Left ventricle myocardium inferior (tissue), 1 donor: ENCODE measurements at places on chromosomes 6 and 20.

- DNase-seq: no peak
- no peaks in the 10 kb centered on the region for H3K36me3 ChIP-seq
- H3K4me3 ChIP-seq: no peak overlapping the region
- peaks cover 11% of the 10 kb centered on the region for H3K4me1 ChIP-seq
- peaks cover 39% of the 10 kb centered on the region for H3K27me3 ChIP-seq
- H3K27ac ChIP-seq: no peak overlapping the region
Measured at GRCh38 chr6:40355532-40355931, 231.6 kb downstream of the LRFN2 start.

DNA sequence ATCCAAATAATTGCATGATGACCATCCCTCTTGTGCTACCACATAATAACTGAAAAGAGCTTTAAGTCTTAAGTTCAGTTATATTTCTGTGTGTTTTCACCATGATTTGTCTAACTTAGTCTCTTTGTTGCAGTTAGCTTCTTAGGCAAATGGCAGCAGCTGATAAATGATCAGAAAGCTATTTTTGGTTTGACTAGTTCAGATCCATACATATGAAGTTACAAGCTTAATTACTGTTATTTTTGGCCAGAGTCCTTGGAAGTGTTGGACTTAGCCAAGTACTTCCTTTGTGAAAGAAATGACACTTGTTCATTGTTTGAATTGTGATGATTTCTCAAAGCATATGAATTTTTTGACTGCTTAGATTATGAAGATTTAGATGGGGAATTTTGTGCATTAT lies 54.2 kb downstream of the HIVEP1 start:
- H3K4me3 ChIP-seq: no peak overlapping the region
- H3K4me1 ChIP-seq: peaks cover 19% of the 10 kb centered on the region
- DNase-seq: no peak
- H3K27ac ChIP-seq: no peak overlapping the region
- no peaks in the 10 kb centered on the region for H3K27me3 ChIP-seq

- no peaks in the 10 kb centered on the region for H3K36me3 ChIP-seq
- peaks cover 31% of the 10 kb centered on the region for H3K27me3 ChIP-seq
- H3K27ac ChIP-seq: no peak overlapping the region
- DNase-seq: no peak
- no peak overlapping the region for H3K4me3 ChIP-seq
- no peaks in the 10 kb centered on the region for H3K4me1 ChIP-seq
Measured at GRCh38 chr20:60630609-60631008, 621.5 kb upstream of the CDH4 start.

DNA sequence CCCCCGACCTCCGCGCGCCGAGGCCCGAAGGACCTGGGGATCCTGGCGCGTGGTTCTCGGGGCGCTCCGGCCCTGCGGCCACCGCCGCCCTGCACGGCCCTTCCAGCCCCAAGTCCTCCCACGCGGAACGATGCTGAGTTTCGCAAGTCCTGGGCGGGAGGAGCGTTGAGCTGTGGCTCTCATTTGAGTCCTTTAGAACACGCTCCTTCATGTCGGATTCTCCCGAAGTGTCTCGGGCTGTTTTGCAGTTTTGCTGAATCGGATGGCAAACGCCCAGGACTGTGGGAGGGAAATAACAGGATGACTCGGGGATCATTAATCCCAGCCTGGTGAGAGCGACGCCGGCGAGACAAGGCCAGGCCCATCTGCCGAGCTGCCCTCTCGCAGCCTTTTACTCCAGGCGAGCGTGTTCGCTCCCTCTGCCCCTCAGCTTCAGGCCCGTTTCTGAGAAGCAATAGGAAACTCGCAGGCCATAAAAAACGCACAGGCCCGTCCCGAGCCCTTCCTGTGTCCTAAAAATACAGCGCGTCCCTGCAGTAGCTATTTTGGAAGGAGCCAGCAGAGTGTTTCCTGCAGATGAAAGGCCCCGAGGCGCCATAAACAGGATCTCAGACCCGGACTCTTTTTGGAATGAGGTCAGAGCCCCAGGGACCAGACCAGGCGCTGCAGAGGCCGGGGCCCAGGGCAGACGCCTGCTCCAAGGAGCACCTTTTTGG lies 153.5 kb downstream of the DLL1 start:
- H3K36me3 ChIP-seq: no peaks in the 10 kb centered on the region
- DNase-seq: peak; percentile 58
- no peaks in the 10 kb centered on the region for H3K27me3 ChIP-seq
- peak overlapping the region; percentile 93 for H3K27ac ChIP-seq

- H3K27me3 ChIP-seq: no peaks in the 10 kb centered on the region
- no peaks in the 10 kb centered on the region for H3K4me1 ChIP-seq
- H3K36me3 ChIP-seq: no peaks in the 10 kb centered on the region
- no peak overlapping the region for H3K27ac ChIP-seq
Measured at GRCh38 chr6:66496659-66497058, 789.6 kb upstream of the EYS start.
